ENCODE measurements at places on chromosomes 3 and 15.
A peak's percentile ranks its signal among the peaks of the same experiment; 100 is the strongest.

DNA sequence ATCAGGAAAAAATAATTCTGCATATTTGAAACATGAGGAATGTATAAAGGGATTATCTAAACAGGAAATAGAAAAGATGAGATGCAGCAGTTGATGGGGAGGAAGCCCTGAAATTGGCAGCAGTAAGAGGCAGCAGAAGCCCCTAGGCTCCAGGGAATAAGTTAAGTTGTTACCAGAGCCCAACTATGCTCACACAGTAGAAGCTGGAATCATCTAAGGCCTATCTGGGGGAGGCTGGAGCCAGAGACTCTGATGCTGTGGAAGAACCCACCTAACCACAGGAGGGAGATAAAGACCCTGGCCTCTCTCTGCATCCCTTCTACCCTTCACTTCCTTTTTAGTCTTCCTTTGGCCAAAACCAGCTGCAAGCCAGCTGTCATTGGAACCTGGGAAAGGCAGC, 519.7 kb downstream of the DIPK2A start:
- no peak for DNase-seq

GRCh38 chr15:97931314-97931713, 29.2 kb upstream of the ARRDC4 start:
- no peak for DNase-seq

- DNase-seq, result no peak
Observed at GRCh38 chr3:46714728-46715506, 2.8 kb downstream of the PRSS50 start.

- DNase-seq, result no peak
Observed at GRCh38 chr15:54789376-54789775, 407.4 kb downstream of the RSL24D1 start.

DNA sequence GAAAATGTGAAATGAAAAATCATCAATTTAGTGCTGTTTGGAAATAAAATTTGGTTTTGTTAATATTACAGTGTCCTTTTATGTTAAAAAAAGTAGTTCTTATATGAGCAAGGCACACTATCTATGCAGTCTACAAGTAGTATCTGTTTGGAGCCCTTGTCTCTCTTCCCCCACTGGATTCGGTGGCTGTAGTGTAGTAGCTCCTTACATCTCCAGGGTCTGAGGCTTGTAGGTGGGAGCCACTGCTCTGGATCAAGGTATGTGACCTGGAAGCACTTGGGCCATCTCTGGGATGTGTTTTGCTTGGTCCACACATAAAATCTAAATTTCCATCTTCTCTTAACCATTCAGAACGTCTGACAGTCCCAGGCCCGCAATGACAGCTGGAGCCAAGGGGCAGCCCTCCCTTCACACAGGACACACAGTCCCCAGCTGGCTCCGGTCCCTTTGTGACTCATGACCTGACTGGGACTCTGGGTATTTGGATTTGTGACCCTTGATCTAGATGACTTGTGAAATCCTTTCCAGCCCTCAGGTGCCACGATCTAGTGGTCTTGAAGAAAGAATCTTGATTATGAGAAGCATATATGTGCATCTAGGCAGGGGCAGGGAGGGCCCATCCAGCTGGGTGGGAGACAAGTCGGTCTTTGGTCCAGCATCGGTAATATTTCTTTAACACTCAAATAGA, 80.0 kb downstream of the USP13 start:
- no peak for DNase-seq

DNA sequence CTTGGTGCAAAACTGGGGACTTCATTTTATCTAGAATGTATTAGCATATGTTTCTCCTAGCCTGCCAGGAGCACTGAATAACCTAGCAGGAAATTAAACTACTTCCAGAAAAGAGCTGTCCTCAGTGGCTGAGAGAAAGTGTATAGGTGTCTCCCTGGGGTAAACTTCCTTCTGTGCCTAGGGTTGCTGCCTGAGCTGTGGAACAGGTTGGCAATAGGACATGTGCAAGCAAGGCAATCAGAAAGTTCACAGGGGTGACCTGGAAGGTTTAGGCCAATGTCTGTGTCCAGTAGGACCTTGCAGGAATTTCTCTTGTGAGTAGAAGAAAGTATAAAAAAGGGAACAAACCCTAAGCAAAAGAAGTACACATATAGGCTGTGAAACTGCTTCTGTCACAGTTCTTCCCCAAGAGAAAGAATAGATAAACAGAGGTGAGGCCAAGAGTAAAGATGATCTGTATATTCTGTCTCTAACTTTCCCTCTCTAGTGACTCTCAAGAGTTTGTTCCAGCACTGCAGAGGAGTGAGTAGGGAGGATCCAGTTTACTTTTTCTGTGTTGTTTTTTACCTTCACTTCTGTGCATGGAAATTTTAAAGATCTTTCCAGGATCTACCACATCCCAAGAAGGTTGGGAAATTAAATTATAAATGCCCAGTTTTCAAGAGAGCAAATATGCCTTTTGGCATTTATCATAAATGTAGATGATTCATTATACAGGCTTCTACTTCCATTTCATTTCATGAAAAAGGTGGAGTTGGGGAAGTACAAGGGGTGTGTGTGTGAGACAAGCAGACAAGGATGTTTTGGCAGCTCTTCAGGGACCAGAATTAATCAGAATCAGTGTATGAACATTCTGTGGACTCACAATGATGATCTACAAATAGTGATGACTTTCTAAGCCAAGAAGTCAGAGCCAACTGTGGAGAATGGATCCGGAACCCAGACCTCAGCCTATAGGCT, 155.2 kb downstream of the RBPMS2 start:
- no peak for DNase-seq

- no peak for DNase-seq
Observed at GRCh38 chr3:2354702-2355101, 256.0 kb downstream of the CNTN4 start.

DNA sequence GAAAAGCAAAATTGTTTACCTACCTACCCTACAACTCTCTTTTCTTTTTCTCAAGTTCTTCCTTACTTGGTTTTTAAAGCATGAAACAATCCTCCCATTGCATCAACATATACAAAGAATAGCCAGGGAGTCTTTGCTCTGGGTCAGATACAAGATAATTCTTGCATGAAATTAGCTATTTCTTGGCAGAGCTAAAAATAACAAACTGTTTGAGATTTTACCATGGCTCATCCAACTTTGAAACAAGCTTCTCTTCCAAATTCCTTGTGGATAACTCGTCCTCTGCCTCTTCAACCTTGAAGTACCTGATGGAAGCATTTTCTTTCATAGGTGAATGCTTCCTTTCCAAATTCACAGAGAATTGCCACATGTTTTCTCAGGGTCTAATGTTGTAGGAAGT, 9.2 kb upstream of the CBLB start:
- DNase-seq, result no peak

- peak; percentile 32 for DNase-seq
Observed at GRCh38 chr3:16788440-16789056, 96.2 kb upstream of the PLCL2 start.

- DNase-seq, result no peak
Observed at GRCh38 chr15:48565560-48566482, 79.7 kb downstream of the FBN1 start.

GRCh38 chr15:62644889-62645742, 397.4 kb upstream of the TPM1 start:
- no peak for DNase-seq

GRCh38 chr3:186035277-186035676, 73.6 kb downstream of the ETV5 start:
- no peak for DNase-seq

DNA sequence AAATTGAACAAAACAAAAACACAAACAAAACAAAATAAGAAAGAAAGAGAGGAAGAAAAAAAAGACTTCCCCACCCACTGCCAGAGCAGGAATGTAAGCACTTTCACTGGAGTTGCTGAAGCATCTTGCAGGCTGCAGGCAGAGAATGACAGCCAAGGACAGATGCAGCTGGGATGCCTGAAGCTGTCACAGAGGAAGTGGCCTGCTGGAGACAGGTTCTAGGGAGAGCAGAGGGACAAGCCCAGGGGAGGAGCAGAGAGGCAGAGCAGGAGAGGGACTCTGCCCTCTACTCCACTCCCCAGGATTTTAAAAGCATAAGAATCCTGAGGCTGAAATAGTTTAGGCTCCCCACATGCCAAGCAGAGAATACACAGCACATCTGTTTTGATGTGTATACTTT, 326.2 kb downstream of the TUSC7 start:
- no peak for DNase-seq

DNA sequence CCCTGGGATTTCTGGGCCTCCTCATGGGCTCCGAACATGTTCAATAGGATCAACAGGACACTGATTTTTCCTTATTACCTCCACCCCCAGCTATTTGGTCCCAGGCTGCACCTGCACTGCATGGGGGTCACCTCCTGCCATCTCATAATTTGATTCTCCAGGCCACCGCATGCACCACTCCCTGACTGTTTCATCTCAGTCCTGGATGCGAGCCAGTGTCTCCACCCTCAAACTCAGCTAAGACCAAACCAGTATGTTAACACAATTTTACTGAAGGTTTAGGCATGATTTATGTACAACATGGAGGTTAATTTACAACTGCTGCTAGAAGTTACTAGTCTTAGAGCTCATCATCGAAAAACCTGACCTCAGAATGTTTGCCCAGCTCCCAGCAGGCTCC, 249.5 kb downstream of the UACA start:
- no peak for DNase-seq

GRCh38 chr15:89371228-89372044, 36.8 kb upstream of the POLG start:
- DNase-seq, result no peak

DNA sequence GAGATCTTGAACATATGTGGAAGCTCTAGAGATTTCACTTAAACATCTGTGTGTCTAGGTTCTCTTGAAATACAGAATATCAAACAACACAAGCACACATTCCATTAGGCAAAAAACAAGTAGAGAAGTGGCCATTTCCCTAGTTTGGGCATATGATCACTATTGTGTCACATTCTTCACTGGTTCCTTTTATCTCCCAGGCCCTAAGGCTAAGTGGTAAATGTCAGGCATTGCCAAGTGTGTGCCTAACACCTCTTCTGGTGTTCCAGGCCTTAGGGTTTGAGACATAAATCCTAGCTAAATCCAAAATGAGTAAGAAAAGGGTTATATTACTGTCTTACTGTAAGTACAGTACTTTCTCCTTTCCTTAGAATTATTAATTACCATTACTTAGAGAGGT, 880.1 kb downstream of the PDCD6IP start:
- DNase-seq, result no peak

DNA sequence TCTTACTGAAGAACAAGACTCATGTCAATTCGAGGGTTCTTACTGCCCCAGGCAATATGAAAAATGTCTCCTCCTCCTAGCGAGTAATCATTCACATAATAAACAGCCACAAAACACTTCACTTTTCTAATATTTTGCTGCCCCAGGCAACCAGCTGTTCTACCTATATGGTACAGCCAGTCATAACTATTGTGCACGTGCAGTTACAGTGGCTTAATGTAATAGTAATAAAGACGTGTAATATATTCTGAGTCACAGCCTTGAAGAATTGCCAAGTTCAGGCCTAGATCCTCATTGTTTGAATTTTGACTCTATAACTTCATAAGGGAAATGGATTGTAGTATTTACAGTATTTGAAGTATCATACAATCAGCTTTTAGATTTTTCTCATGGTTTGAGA, 1250.0 kb upstream of the GBE1 start:
- no peak for DNase-seq

DNA sequence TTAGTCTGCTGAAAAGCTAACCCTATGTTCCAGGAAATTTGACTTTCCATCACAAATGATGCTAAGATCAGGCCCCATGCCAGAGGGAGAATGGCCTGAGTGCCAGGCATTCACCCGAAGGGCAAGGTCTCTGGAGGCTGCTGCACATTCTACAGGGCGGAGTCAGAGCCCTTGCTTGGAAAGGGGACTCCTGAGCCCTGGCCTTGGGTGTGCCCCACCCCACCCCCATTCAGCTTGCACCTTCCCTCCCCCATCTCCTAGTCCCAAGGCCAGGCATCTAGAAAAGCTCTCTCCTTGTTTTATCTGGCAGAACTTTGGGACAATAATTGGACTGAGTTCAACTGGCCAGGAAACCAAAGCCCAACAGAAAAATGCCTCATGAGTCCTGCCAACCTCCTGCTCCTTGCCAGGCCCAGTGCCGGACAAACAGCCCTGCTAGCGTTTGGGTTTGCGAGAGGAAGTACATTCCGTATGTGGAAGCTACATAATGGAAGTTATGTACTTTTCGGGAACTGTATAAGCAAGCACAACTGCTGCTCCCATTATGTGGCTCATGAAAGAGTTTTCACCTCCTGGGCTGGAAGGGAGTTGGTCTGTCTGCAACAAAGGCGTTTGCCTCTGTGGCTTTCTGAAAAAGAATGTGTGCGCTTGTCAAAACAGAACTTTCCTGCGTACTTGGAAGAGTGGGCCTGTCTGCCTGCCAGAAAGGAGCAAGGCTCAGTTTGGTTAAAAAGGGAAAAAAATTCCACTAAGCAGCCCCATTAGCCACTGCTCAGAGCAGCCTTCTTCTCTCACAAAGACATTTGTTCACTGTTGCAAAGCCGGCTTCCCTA, 321.5 kb upstream of the CTNNB1 start:
- DNase-seq, result no peak

GRCh38 chr15:63891079-63891767, 57.5 kb upstream of the HERC1 start:
- DNase-seq, result peak; percentile 76

GRCh38 chr3:111963424-111963823, 15.4 kb upstream of the ABHD10 start:
- no peak for DNase-seq

GRCh38 chr15:100873029-100873677, 6.5 kb upstream of the ALDH1A3 start:
- peak; percentile 52 for DNase-seq

GRCh38 chr3:33061782-33062181, 35.2 kb downstream of the GLB1 start:
- DNase-seq, result no peak

DNA sequence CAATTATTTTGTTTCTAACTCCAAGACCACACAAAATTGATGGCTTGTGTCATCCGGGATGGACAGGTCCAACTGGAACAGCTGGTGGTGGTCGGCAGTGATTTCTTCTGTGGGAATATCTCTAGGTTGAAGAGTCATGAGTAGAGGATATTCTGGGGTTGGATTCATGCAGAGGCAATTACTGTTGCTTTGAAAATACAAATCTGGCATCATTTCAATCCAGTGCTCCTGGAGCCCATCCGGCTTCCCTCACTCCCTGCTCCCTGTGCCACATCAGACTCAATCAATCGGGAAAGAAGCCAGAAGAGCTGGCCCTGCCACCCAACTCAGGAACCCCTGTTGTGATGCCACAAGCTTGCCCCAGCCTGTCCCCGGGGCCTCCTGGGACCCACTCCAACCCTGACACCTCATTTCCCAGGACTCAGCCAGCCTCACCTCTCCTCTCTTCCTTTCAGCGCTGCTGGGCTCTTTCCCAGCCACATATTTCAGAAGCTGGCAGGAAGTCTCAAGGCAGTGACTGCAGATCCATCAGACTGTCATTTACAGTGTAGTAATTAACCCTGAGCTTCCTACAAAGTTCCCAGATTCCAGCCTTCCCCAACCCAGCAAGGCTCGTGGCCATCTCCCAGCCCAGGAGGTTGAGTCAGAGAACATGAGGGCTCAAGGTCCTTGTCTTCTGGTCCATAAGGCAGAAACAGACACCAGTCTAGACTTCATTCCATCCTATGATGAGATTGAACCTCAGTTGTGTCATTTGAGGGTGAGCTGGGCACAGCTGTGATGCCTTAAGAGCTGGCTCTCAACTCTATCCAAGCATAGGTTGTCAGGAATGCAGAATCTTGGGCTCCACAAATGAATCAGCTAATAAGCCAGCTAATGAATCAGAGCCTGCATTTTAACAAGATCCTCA, 114.0 kb downstream of the FAM174B start:
- DNase-seq, result no peak
